ENCODE measurements at places on chromosomes 2 and 18.

DNA sequence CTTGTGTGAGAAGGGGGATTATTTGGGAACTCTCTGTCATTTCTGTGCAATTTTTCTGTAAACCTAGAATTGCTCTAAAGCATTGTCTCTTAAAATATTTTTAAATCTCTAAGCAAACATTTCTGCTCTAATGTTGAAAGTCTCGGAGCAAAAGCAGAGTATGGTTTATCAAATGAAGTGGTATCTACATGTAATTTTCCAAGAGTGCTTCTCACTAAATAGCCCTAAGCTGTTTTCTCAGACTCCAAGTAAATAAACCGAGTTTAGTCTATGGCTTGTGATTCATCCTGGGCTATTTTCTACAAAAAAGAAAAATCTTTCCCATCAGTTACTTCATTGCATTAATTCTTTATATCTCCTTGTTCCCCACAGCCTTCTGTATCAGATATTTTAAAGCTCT, 90.8 kb downstream of the METTL4 start:
- DNase-seq, result no peak

- DNase-seq, result peak; percentile 51
Measured at GRCh38 chr2:230068016-230068650, 591 bp downstream of the SLC16A14 start.

GRCh38 chr2:16665748-16666448, at the start of gene CYRIA:
TSS of gene CYRIA (minus strand) at chr2:16665834. CDS start at chr2:16588119, 77,715 bp downstream.
- DNase-seq, result peak; percentile 44

DNA sequence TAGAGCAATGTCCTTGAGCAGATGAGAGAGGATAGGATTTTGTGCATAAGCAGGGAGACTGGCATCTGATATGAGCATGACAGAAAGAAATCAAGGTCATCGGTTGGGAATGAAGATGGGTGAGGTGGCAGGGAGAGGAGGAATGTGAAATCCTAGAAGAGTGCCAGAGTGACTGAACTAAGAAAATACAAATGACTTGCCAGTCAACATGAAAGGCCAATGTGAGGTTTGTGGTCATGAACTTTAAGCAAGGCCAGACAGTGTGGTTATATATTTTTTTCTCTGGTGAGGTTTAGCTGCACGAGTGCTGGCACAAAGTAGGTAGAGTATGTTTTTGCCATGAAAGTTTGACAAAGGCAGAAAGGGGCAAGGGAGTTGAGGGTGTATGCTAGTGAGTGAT, 21.2 kb downstream of the QPCT start:
- peak; percentile 55 for DNase-seq

GRCh38 chr2:188404341-188405004, 112.8 kb downstream of the GULP1 start:
- DNase-seq, result no peak

DNA sequence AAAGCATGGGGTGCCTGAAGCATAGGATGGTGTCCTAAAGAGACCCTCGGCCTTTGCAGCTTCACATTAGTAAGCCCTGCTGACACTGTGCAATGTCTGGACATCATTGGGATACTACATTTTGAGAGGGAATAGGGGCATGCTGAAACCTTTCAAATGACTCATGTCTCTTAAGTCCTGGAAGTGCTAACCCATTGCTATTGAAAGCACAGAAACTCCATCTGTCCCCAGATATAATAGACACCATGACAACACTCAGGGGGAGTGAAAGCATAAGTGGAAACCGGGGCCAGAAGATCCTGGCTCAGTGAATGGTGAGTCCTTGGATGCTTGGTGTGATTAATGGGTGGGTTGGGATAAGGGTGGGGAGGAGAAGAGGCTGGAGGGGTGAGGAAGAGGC, 595.5 kb upstream of the ID2 start:
- DNase-seq, result no peak

GRCh38 chr2:7658486-7658885, 741.3 kb downstream of the RNF144A start:
- no peak for DNase-seq

- no peak for DNase-seq
Measured at GRCh38 chr2:42084231-42084671, 36.4 kb downstream of the PKDCC start.

GRCh38 chr2:118971245-118972122, 29.5 kb downstream of the MARCO start:
- no peak for DNase-seq

DNA sequence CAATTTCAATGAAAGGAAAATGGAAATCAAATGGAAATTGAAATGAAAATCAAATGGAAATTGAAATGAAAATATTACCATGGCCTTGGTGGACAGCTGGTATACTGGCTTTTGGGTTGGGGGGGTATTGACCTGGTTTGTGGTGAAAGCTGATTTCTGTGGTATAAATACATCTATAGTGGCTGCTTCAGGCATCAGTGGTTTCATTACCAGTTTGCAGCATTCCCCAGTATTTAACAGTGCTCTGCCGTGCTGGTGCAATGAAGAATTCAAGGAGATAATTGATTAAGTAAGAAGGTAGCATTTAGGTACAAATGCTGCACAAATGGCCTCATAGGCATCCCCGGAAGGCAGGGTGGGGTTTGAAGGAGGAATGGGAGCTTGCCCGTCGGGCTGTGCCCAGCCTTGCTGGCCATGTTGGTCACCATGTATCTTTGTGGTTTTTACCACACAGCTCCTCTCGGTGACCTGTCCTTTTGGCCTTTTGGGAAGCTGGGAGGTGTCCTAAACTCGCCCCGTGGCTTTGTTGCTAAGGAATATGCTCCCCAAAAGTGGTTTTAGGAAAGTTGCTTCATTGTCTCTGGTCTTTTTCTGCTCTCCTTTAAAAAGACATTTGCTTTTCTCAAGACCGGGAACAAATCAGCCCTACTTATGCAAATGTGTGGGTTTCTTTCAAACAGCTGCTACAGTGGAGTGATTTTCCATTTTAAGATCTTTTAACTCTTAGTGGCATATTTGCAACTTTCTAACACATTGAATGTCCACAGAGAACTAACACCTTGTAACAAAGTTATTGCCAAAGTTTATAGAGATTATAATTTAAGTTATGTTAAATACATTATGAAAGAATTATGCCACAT, 28.6 kb downstream of the SNTG2 start:
- no peak for DNase-seq

GRCh38 chr2:24404491-24404921, 44.2 kb upstream of the ITSN2 start:
- DNase-seq, result no peak

DNA sequence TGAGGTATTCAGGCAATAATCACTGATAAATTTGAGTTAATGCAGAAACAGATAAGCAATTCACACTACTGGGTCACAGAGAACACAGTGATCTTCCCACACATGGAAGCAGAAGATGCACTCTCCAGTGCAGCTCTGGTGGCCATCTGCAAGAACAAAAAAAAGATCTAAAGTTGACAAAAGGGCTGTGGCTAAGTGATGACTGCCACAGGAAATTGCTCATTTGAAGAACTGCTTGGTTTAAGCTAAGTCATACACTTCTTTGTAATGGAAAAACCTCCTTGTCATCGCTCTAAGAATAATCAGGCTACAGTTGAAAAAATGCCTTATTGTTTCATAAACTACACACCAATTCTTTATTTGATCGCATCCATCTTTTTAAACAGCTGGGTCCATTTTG, 115.1 kb downstream of the DTNB start:
- DNase-seq, result peak; percentile 87

DNA sequence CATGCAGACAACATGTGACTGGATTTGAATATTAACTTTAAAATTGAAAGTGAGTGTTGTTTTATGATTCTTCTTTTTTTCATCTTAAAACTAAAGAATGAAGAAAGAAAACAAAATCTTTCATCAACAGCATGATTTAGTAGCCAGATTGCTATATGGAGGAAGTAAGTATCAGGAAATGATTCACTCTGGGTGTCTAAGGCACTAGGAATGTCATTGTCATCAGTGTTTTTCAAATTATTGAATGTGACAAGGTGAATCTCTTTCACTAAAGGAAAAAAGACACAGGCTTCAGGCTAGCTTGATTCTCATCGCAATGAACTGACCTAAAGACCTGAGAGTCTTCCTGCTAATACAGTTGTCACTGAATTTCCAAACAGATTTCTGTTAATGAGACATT, 430.1 kb downstream of the FBXO15 start:
- no peak for DNase-seq

All from activated CD4-positive, alpha-beta T cell treated with anti-CD3 and anti-CD28 coated beads, Interleukin-2, Interleukin-6, amounts not matched to agents 100 ng/mL and 50 ng/mL, durations not matched to agents 16 hours and 8 hours (primary cell).